Osteocyte (in vitro differentiated cells): ENCODE measurements at places on chromosomes 6 and 20. TPM values are rescaled to one million over a fixed set of nuclear protein-coding genes. Genes with fewer than 3 reads are reported as not detected.

DNA sequence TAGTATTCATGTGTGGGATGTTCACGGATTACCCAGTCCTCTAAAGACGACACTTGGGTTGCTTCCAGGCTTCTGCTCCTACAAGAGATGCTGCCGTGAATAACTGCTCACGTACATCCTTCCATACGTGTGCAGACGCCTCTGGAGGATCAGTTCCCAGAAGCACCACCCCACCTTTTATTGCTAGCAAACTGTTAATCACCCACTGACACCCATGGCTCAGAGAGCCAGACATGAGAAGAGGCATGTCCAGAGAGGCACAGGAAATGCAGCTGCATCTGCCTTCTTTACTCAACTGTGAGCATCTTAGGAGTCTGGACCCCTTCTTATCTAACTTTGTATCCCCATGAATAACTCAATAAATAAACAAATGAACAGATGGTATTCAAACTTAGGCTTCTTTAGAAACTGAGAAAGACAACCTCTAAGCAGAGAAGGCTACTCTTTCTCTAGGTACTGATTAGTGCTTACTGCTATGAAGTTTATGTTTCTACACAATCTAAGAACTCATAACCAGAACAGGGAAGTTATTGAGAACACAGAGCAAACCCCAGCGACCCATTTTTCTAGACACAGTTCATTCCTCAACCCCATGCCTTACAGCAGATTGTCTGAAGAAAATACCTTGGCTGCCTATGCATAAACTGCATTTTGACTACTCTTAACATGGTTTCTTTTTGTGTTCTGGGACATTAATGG is 228.7 kb upstream of the RREB1 start:
- DNase-seq, result no peak

GRCh38 chr6:31776989-31777666 is at the start of gene VWA7:
VWA7 (minus strand) TSS chr6:31777328; CDS start chr6:31776779, 549 bp downstream.
- no peak for DNase-seq

- no peak for DNase-seq
Observed at GRCh38 chr6:28635547-28636158, 110.0 kb downstream of the GPX5 start.

The DDO gene
- total RNA-seq, result not detected in 2 replicates

The CGA gene
- total RNA-seq, result not detected in 2 replicates
